ENCODE measurements at places on chromosomes 3 and 15. TPM values are rescaled to one million over a fixed set of nuclear protein-coding genes. Genes with fewer than 3 reads are reported as not detected.

GRCh38 chr15:69792823-69793222 is 304.9 kb downstream of the TLE3 start:
- DNase-seq = no peak

Gene TEX55
- total RNA-seq = not detected

- DNase-seq = no peak
These were observed 29.2 kb upstream of the CCDC174 start for GRCh38 chr3:14622368-14622767.

DNA sequence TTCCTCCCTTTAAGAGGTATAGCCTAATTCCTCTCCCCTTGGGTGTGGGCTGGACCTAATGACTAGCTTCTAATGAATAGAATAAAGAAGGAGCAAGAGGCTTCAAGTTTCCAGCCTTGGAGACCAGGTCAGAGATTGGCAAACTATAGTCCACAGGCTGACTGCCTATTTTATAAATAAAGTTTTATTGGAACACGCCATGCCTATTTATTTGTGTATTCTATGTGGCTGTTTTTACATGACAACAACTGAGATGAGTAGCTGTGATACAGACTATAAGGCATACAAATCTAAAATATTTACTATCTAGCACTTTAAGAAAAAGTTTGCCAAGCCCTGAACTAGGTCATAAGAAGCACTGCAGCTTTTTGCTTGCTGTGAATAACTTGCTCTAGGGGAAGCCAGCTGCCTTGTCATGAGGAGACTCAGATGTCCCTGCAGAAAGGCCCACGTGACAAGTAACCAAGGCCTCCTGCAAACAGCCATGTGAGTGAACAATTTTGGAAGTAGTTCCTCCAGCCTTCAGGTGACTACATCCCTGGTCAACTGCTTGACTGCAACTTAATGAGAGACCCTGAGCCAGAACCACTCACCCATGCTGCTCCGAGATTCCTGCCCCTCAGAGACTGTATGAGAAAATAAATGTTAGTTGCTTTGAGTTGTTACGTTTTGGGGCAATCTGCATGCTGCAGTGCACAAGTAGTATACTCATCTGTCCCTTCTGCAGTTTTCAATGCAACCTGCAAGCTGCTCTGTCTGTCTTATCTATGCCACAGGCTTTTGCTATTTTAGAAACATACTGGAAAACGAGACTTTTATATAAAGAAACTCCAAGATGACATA is 21.1 kb upstream of the MAP3K13 start:
- DNase-seq = peak; percentile 30

- peak; percentile 43 for DNase-seq
These were observed 18.3 kb upstream of the MRPS22 start for GRCh38 chr3:139325551-139325950.

GRCh38 chr3:4693620-4694019 is 200.5 kb downstream of the ITPR1 start:
- no peak for DNase-seq

GRCh38 chr3:136995652-136996051 is 37.9 kb downstream of the IL20RB start:
- DNase-seq = no peak

Gene SPSB4
- 13.1 TPM for total RNA-seq

Gene ATP6V1A
- 20.3 TPM for total RNA-seq

Gene GABRB3
- 2.3 TPM for total RNA-seq

Gene GP9
- 0.40 TPM for total RNA-seq

- DNase-seq = no peak
These were observed 67.0 kb upstream of the CADPS start for GRCh38 chr3:62942227-62942626.

Gene XIRP1
- 79.4 TPM for total RNA-seq

DNA sequence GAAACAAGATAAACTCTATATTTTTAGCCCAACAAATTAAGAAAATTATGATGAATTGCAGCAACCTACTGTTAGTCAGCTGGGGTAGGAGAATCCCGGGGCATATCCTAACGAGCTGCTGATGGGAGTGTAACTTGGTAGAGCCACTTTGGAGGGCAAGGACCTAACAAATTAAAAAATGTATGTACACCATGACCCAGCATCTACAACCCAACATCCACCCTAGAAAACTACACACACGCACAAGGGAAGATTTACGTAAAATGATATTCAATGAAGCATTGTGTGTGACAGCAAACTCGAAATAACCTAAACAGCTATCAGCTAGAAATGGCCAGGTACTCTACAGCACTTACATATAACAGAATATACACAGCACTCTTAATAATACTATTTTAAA is 1.9 kb downstream of the BCL2A1 start:
- no peak for DNase-seq

- no peak for DNase-seq
These were observed 417.4 kb upstream of the DPH6 start for GRCh38 chr15:35963326-35963725.

DNA sequence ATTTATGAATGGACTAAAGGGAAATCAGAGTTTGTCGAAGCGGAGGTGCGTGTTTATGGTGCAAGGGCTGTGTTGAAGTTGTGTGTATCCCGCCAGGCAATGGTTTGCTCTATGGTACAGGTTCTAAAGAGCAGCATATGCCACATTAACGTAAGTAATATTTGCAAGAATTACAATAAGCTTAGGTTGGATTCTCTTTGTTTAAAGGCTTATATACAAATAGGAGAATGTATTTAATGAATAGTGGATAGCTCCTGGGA is 800 bp downstream of the EPHA3 start:
- peak; percentile 49 for DNase-seq

GRCh38 chr3:196222876-196223595 is 6.7 kb downstream of the SLC51A start:
- DNase-seq = no peak

DNA sequence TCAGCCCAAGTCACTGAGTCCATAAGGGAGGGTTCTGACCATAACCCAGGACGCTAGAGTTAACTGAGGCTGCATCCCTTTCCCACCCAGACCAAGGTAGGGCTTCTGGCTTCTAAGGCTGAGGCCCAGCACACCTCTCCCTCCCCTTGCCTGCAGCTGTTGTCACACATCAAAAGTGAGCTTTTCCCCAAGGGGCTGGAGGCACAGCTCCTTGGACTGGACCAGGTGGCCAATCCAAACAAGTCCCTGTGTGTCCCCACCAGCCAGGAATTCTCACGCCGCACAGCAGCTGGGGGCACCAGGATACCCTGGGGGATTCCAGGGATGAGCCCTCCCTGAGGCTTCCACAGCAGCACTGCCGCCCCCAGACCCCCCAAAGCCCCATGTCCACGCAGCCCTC is 22.3 kb upstream of the ISLR2 start:
- DNase-seq = no peak

- DNase-seq = no peak
These were observed 60.8 kb downstream of the GPR156 start for GRCh38 chr3:120224237-120224636.

DNA sequence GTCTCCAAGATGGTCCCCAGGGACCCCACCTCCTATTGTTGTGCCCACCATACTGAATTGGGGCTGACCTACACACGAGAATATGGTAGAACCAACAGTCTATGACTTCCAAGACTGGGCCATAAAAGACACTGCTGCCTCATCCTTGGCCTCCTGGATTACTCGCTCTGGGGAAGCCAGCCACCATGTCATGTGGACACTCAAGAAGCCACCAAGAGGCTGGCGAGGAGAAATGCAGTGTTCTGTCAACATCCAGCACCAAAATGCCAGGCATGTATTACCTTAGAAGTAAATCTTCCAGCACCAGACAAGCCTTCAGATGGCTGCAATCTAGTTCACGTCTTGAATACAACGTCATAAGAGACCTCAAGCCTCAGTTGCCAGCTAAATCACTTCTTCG is 17.1 kb upstream of the TPM1 start:
- no peak for DNase-seq

- peak; percentile 17 for DNase-seq
These were observed 63.8 kb upstream of the ANKRD34C start for GRCh38 chr15:79218588-79219200.

GRCh38 chr3:158925021-158925420 is 123.2 kb downstream of the MFSD1 start:
- DNase-seq = no peak

DNA sequence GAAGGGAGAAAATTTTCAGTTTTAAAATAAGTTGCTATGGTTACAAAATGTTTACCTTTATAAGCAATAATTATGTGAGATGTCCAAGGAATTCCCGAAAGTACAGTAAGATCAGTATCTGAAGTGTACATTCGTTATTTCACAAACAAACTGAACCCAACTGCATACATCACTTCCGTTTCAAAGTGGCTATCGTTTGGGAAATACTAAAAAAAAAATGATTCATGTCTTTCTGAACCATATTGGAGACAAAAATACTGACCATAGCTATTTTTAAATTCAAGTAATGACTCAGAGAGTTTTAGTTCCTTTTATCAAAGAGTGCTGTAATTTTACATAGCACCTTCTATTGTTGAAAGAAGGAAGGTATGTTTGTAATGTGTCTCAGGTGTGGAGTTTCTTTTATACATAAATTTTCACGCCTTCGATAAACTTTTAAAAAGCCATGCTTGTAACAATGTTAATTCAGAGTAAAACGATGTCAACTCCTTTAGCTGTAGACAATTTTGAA is 8.0 kb upstream of the ANKRD28 start:
- DNase-seq = peak; percentile 90

Gene GXYLT2
- 39.1 TPM for total RNA-seq

Gene STXBP5L
- under 0.01 TPM for total RNA-seq

Gene CFAP100
- not detected for total RNA-seq

DNA sequence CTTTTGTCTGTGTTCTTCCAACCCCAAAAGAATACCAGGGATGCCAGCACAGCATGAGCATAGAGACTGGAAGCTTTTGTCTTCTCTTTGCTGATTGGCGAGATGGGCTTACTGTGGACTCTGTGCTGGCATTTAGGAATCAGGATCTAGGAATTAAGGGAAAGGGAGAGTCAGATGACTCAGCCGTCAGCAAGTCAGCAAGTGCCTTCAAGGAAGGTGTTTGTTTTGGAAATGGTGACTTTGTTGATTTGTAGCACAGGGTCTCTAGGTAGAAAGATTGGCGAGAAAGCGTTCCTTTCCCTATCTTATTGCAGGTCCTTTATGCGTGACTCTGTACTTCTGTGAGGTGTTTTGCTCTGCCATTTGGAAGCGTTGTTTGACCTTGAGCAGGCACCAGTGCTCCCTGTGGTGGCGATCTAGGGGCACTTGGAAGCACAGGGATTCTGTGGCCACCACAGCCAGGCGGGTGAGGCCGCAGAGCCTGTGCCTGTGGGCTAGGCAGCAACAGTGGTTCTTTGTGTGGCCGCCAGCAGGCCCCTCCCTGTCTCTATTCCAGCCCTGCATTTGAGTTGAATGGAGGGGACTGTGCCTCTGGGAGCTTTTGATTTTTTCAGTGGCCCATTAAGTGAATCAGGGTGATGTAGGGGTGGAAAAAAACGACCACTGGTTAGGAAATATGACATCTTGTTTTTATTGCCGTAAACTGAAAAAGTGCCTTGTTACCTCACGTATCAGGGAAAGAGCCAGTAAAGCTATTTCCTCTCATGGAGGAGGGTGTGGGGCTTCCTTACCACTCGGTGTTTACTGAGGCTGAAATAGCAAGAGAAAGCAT is 19.0 kb downstream of the FAN1 start:
- DNase-seq = peak; percentile 23

DNA sequence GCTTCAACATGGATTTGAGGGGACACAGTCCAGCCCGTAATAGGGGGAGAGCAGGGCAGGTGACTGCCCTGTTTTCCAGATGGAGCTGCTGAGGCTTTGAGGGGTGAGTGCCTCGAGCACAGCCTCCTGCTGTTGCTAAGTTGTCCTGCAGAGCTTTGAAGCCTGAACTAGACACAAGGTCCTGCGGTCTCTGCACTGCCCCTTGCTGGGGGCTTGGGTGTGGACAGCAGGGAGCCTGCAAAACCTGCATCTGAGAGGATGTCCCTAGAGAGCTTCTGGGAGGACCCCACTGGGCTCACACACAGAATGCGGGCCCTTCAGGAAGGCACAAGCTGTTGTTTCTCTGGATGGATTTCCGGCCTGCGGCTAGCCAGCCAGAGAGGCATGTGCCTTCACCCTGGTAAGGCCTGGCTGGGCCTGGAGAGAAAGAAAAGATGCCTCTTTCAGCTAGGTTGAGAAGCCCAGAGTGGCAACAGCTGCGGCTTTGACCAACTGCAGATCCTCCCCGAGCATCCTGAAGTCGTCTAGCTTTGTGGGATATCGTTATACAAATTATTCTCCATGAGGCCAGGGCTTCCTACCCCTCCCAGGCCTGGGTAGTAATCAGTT is 226.2 kb downstream of the SLCO3A1 start:
- DNase-seq = no peak

GRCh38 chr15:79352206-79352605 is 41.3 kb downstream of the TMED3 start:
- DNase-seq = no peak

All from muscle of leg (tissue), 16 donors.